ENCODE measurements at places on chromosomes 3 and 15.

- DNase-seq = no peak
Measured at GRCh38 chr3:141096164-141096563, 45.0 kb downstream of the SPSB4 start.

- DNase-seq = no peak
Measured at GRCh38 chr3:121707531-121708273, 41.8 kb downstream of the GOLGB1 start.

DNA sequence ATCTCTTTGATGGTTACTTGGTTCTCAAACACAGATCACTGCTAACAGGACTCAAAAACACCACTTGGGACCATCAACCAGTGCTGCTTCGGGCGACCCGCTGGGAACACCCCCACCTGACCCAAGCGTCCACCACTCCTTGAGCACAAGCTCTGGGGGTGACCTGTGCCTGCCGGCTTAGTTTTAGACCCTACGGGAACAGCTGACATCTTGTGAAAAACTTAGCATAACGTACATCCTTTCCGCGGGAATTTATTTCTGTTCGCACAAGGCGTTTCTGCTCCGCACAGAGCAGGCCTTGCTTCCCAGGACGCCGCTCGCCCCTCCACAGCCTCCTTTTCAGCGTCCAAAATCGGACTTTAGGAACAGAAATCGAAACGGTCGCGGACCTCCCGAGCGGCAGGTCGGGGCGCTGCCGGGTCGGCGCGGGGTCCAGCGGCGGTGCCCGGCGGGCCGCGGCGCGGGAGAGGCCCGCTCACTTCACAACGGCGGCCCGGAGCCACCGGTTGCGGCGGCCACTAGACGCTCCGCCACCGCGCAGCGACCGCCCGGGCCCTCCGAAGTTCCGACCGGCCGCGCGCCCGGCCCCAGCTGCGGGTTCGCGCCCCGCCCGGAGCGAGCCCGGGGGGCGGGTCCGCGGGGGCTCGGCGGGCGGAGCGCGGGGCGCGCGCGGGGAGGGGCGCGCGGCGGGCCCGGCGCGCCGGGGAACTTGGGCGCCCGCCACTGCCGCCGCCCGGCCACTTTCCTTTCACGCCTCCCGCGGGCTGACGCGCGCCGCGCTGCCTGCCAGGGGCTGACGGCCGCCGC is 959 bp downstream of the SFMBT1 start:
- no peak for DNase-seq

GRCh38 chr3:195613468-195614069 is 29.8 kb upstream of the APOD start:
- no peak for DNase-seq

DNA sequence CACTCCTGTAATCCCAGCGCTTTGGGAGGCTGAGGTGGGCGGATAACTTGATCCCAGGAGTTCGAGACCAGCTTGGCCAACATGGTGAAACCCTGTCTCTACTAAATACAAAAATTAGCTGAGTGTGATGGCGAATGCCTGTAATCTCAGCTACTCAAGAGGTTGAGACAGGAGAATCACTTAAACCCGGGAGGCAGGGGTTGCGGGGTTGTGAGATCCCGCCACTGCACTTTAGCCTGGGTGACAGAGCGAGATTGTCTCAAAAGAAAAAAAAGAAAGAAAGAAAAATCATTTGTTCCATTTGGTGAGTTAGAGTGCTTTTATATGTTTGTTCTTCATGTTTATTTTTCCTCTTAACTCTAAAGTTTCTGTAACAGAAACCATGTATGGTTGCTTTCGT is 7.3 kb downstream of the NCK1 start:
- no peak for DNase-seq

DNA sequence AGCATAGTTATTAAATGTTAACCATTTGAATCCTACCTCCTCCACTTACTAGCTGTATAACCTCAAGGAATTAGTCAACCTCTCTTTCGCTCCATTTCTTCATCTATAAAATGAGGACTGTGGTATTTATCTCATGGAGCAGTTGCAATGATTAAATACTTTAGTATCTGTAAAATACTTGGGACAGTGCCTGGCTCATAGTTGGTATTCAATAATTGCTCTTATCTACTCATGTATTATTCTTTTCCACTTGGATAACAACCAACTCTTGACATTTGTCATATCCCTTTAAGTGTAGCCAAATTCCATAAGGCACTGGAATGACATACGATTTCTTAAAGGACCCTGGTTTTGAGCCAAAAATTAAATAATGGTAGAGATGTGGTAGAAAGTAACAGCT is 72.0 kb downstream of the FSIP1 start:
- DNase-seq = no peak

DNA sequence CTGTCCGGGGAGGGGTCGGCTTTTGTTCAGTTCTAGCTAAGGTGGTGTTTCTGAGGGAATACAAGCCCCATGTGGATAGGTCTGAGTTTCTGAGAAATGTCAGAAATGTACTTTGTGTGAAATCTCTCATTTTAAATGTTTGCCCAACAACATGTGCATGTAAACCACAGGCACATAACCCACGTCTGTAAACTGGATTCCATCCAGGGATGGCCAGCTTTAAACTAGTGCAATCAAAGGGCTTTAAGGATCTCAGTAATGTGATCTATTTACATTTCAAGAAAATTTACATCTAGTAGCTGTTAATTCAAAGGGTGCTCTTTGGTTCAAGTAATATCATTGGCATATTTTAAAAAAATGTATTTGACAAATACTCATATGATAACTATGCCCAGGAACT is 52.0 kb downstream of the POLR2M start:
- DNase-seq = no peak

- DNase-seq = no peak
Measured at GRCh38 chr3:21229426-21230135, 521.4 kb downstream of the ZNF385D start.

- no peak for DNase-seq
Measured at GRCh38 chr3:150222691-150223489, 185.2 kb upstream of the TSC22D2 start.

DNA sequence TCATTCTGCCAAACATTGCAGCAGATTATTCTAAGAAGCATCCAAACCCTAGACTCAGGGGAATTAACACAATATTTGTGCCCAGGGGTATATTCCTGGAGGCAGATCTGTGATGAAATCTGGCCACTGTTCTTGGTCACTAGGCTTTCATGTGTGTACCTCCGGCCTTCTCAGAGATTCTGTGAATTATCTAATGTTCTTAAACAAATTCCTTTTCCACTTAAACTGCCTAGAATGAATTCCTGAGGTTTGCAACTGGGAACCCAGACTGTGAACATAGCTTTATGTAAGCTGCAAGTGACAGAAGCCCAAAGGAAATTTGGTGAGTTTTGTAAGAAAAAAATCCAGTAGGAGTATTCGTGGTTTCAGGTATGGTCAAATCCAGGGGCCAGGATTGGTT is 20.7 kb upstream of the CTNNB1 start:
- no peak for DNase-seq

GRCh38 chr15:85276508-85276907 is 103.9 kb upstream of the AKAP13 start:
- no peak for DNase-seq

DNA sequence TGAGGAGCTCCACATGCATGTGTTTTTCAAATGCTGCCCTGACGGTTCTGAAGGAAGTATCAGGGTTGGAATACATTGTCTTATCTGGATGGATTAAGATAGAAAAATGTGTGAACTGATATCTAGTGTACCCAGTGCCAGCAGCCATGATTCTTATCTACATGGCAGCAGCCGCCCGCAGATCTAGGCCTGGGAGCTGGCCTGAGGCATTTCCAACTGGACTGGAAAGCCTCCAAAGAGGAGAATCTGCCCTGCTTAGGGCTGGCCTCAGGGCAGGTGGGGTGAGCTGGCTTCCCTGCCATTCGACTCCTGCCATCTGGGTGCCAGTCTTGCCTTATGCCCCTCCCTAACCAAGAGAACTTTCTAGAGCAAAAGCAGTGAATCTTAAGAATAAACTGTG is 125.8 kb downstream of the SSR3 start:
- no peak for DNase-seq

GRCh38 chr15:57550640-57551039 is 41.1 kb upstream of the MYZAP start:
- no peak for DNase-seq

GRCh38 chr3:171173736-171174135 is 147.2 kb upstream of the SLC2A2 start:
- DNase-seq = no peak

DNA sequence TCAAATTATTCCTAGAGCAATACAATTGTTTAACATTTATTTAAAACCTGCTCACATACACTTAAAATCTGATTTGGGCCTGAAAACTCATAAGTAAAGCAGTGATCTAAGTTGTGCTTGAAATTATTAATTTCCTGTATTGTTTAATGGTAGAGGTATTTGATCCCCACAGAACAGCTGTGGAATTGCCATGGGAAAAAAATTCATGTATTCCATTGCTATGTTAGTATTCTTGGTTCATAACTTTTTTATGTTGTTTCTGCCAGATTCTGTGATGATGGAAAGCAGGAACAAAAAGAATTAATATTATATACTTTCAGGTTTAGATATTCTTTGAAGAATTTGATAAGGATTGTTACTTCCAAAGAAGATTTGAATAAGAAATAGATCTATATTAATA is 831.5 kb upstream of the NR2F2 start:
- no peak for DNase-seq

- no peak for DNase-seq
Measured at GRCh38 chr15:95261546-95261945, 1030.2 kb downstream of the MCTP2 start.

DNA sequence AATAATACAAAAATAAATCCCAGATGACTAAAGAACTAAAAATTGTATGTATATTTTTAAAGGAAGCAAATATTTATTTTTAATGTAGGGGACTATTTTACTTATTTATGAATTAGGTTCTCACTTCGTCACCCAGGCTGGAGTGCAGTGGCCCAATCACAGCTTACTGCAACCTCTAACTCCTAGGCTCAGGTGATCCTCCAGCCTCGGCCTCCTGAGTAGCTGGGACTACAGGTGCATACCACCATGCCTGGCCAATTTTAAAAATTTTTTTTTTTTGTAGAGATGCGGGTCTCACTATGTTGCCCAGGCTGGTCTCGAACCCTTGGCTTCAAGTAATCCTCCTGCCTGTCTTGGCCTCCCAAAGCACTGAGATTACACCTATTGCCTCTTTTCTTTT is 42.6 kb downstream of the CMTM7 start:
- DNase-seq = no peak

DNA sequence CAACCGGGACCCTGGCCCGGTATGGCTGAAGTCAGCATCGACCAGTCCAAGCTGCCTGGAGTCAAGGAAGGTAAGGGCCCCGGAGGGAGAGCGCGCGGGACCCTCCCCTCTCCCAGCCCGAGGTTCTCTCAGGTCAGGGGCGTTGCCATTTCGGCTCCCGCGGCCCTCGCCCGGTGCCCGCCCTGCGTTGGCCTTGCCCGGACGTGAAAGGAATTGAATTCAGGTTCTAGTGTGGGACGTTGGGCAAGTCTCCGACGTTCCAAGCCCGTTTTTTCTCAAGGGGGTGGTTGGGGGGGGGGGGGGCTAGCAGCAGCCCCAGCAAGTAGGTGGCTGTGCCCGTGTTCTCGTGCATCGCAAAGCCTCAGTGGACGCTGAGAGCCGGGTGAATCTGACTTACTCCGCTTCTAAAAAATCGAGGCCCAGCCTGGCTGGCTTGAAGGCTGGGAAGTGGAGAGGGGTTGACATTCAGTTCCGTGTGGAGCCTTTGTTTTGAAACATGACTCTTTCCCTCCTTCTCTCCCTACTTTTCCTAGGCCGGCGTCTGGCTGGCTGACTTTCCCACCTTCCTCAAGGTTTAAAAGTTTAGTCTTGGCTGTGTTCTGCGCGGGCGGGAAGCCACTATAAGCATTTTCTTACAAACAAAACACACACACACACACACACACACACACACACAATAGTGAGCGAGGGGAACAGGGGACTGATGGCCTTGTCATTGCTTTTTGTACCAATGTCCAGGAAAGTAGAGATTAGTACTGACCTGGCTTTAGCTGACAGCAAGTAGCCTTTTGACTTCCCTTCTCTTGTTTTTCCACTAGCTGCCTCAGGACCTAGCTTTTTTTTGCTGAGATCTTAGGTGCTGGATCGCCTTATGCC is at the start of gene UTS2B:
UTS2B (minus strand) TSS at position 873 of the 876 bp plus-strand sequence. CDS start 48,337 bp downstream, outside the sequence.
- peak; percentile 13 for DNase-seq

- DNase-seq = no peak
Measured at GRCh38 chr3:24496529-24497482, 2.2 kb upstream of the THRB start.

DNA sequence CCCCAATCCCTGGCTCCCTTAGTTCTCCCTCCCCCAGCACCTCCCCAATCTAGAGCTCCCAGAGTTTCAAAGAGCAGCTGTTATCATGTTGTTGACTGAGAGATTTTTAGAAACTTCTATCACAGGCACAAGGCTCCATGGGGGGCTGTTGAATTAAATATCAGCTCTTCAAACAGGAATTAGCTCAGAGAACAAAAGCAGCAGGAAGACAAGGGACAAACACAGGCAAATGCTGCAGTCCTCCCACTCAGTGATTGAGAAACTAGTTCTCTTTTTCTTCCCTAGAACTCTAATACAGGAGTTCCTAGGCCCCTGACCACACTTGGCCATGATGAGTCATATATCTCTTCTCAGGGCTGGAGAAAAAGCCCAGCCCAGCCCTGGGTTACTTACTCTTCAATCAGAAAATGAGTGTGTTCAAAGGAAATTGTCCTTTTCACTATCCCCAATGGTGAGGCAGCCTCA is 262.1 kb downstream of the IGSF11 start:
- no peak for DNase-seq

GRCh38 chr3:195117978-195118581 is 152.9 kb downstream of the XXYLT1 start:
- no peak for DNase-seq

DNA sequence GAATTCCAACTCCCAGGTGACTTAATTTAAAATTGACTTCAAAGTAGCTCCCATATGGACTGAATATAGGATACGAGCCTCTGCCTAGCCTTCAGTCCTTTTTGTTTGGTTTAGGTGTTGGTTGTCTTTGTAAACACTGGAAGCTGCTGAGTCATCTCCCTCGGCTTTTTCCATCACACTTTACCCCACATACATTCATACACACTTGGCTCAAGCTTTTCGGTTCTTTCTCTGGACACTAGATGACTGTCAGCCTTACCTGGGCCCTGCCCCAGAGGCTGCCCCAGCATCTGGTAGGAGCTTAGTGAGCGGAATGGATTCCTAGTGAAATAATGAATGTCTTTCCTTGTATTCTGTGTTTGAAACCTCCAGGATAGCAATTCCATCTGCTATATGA is 201.5 kb upstream of the IL12A start:
- no peak for DNase-seq

DNA sequence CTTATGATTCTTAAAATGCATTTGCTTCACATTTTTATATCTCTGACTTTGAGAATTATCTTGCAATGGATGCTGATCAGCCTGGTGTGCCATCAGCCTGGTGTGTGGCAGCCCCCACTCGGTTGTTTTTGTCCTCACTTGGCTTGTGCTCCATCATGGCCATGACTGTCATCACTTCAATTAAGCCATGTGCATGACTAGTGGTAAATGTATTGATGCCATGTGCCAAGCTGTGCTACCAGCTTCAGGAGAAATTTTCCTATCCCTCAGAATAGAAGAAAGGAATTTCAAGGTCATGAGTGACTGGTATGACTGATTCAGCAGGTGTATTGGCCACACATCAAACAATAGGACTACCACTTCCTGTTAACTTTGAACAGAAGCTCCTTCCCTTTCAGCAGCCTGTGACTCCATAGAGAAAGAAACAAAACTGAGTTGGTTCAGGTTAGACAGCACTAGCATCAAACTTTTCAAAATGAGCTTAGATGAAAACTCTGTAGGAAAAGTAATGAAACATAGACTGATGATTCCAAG is 251.7 kb downstream of the GRM7 start:
- no peak for DNase-seq
